ENCODE measurements at places on chromosomes 16 and 17.

GRCh38 chr17:71084219-71084618 is 914.9 kb downstream of the KCNJ2 start:
- peak; percentile 22 for DNase-seq

DNA sequence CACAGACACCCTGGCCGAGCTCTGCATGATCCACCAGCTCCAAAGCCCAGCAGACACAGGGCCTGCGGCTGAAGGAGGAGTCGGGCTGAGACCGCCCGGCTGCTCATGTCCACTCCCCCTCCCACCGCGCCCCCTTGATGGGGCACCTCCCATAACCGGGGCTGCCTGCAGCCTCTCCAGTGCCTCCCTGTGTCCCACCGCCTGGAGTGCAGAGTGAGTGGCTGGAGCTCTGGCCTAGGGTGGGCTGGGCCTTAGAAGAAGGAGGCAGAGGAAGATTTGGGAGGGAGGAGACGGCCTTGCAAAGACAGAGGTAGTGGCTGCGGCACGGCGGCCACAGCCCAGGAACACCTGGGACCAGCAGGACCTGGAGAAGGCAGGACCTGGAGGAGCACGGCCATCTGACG is 4.0 kb downstream of the CBFA2T3 start:
- DNase-seq, result no peak

GRCh38 chr17:56751145-56751738 is 82.5 kb downstream of the C17orf67 start:
- no peak for DNase-seq

- no peak for DNase-seq
These were observed 13.3 kb downstream of the PROCA1 start for GRCh38 chr17:28698253-28698941.

GRCh38 chr16:73255031-73255430 is 207.1 kb upstream of the ZFHX3 start:
- no peak for DNase-seq

- no peak for DNase-seq
These were observed 187.2 kb downstream of the NTN1 start for GRCh38 chr17:9208381-9209105.

GRCh38 chr17:11916091-11916490 is 81.2 kb downstream of the ZNF18 start:
- DNase-seq, result no peak

DNA sequence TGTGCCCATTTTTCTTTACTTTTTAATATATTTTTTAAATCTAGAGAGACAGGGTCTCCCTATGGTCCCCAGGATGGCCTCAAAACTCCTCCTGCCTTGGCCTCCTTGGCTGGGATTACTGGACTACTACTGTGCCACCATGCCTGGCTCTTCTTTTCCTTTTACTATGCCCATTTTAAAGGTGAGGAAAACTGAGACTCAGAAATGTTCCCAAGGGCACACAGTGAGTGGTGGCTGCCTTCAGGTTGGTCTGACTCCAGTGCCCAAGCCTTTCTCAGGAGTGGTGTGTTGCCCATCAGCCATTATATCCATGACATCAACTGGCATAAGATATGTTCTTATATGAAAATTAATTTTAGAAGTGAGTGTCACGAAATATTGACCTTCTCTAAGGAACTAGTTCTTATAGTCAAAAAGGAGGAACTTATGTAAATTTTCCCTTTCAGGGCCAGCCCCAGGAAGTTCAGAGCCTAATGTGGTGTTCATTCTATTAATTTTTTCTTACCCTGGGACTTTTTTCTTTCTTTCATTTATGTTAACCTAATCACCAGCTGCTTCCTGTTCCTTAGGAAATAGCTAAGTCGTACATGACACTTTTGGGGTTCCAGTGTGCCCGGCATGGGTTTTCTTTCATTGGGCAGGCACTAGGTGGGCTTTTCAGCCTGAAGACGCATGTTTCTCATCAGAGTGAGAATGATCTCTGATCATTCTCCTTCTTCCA is 17.9 kb upstream of the SPN start:
- DNase-seq, result no peak

DNA sequence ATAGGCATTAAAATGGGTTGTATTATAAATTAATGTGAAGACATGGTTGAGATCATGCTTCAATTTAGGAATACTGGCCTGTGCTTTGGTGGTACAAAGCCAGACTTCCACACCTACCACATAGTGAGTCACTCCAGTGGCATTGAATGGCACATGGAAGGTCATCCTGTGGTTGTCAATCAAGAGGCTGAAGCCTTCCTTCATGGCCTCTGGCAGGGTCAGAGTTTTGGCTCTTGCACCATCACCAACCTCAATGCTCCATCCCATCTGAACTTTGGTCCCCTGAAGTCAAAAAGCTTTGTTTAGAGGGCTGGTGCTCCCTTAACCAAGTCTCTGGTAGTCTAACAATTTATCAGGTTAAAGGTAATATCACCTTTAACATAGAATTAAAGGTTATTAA is 6.1 kb downstream of the ZP2 start:
- no peak for DNase-seq

DNA sequence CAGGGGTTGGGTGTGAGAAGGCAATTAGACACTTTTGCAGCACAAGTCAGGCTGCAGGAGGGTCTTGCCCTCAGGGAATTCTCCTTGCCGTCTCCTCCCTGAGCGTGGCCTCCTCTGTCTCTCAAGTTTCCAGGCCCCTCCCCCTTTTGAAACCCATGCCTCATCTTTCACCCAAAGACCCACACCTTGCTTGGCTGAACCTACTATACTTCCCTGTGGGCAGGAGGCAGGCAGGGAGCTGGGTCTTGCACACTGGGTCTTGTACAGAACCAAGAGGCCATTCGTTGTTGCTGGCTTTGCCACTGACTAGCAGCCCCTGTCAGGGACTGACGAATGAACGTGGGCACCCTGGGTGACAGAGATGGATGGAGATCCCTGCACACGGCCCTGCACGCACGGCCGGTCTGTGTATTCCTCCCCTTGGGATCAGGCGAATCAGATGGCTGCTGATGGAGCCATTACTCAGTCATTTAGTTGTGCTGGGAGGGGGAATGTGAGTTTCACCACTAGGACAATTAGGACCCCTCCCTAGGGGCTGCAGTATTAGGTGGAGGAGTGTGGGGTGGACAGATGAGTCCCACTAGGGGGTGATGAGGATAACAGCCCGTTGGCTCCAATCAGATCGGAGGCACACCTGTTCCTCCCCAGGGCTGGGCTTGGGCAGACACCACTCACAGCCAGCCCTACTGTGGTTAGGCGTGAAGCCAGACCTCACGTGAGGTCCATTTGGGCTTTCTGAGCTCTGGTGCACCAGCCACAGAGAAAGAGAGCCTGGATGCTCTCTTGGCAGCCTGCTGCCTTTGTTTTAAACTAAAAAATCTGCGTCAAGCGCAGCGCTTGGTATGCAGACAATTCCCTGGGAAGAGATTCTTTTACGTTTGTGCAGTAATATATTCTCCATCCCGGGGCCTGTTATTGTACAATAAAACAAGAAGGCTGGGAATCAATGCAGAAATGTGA is 167.7 kb upstream of the WSCD1 start:
- no peak for DNase-seq

All from IMR-90 (cell line).